ENCODE measurements at places on chromosomes 16 and 17.

GRCh38 chr17:59333836-59334235 lies 2.4 kb downstream of the YPEL2 start:
- DNase-seq, result no peak

DNA sequence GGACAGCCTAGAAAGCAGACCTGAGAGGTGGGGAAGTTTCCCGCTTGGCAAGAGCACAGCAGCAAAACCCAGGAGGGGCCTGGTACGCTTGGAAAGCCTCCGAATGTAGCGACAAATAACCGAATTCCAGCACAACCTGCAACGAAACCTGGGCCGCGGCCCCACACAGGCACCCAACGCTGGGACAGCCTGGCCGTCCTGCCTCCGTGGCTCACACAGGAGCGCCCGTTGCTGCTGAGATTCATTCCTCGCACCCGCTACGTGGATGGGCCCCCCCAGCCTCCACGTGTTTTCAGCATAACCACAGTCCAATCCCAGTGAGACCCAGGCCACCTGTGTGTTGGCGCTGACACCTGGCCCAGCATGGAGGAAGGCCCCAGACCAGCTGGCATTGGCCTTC lies 42.9 kb downstream of the LMF1 start:
- no peak for DNase-seq

DNA sequence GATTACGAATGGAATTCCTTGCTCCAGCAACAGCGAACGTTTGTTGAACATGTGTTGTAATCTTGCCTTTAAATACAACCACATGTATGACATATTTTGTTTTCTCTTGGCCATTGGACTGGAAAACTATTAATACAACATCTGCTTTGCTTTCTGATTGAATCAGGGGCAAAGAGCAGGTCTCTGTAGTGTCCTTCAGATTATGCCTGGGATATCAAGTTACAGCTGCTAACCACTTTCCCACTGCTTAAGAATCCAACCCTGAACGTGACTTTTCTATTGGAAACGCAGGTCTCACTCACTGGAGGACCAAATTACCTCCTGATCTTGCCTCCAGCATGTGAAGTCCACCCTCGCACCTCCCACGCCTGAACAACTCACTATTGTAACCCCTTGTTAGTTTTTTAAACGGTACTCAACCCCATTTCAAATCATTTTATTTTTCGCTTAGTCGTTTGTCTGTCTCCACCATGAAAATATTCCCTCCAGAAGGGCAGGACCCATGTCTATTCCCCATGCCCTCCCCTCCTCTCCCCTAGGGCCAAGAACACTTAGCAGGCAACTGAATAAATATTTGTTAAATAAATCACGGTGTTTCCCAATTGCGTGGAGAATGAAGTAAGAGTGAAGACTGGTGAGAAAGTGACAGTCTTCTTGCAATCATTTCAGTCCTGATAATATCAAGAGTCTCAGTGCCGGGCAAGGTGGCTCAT lies 57.4 kb upstream of the MRTFB start:
- DNase-seq, result no peak

DNA sequence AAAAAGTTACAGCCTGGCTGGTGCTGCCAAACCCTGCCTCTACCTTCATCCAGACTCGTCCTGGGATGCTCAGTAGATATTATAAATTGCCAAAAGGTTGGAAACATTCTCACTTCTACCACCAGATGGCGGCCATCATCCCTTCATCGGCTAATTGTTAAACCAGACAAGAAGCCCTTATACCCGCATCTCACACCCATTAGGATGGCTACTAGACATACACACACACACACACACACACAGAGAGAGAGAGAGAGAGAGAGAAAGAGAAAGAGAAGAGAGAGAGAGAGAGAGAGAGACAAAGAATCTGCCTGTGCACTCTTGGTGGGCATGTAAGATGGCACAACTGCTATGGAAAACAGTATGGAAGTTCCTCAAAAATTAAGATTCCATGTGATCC lies 15.0 kb upstream of the SCIMP start:
- DNase-seq, result no peak

GRCh38 chr16:29148131-29148691 lies 163.4 kb downstream of the LAT start:
- no peak for DNase-seq

Measured in GM12878 (cell line).